ENCODE measurements at places on chromosomes 12 and 14. TPM values are rescaled to one million over a fixed set of nuclear protein-coding genes. Genes with fewer than 3 reads are reported as not detected.

Gene PLA2G1B
- total RNA-seq: not detected

Gene MVK
- 8.3 TPM for total RNA-seq

Gene APOLD1
- 0.19 TPM for total RNA-seq

Gene CRIP2
- total RNA-seq: 199 TPM

Gene RNASE1
- not detected for total RNA-seq

Gene LIMA1
- 5.2 TPM for total RNA-seq

Gene NYNRIN
- 0.23 TPM for total RNA-seq
